SK-N-SH treated with all-trans-retinoic acid at 6 μM for 48 hours (cell line): ENCODE measurements at places on chromosomes 12 and 14.

DNA sequence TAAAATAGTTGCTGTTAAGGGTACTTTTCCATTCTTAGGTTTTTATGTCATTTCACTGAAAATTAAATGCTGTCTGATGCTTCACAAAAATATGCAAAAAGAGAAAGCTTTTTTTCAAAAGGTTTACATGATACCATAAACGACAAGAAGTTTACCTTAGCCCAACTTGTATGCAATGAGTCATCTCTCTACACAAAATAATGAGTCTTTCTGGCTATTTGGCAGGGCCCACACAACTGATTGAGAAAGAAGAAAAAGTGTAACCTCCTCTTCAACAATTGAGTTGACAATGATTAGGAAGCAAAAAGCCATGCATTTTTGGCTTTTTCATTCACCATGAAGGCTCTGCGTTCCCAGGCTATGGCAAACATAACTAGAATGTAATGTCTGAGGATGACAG, 165.4 kb upstream of the CPNE8 start:
- no peak for ATAC-seq

- peak; percentile 46 for ATAC-seq
These were observed 328.2 kb downstream of the ZFP36L1 start for GRCh38 chr14:68464711-68465110.

DNA sequence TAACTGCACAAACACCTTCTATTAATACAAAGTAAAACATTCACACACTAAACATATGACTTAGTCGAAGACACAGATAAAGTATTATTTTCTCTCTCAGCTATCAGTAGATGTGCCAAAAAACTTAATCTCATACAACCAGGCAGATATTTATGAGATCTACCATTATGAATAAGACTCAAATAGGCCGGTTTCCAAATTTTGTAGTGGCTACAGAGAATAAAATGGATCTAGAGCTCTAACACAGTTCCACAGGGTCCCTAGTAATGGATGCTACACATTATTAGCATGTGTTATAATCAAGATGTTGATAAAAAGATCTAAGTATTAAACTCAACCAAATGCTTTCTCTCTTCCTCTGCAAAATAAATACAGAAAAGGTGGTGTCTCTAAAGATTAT, 10.4 kb downstream of the SAV1 start:
- no peak; the same call in 2 of the 3 replicates for ATAC-seq

GRCh38 chr14:101563654-101564443, 2.6 kb downstream of the DIO3 start:
- ATAC-seq, result no peak

DNA sequence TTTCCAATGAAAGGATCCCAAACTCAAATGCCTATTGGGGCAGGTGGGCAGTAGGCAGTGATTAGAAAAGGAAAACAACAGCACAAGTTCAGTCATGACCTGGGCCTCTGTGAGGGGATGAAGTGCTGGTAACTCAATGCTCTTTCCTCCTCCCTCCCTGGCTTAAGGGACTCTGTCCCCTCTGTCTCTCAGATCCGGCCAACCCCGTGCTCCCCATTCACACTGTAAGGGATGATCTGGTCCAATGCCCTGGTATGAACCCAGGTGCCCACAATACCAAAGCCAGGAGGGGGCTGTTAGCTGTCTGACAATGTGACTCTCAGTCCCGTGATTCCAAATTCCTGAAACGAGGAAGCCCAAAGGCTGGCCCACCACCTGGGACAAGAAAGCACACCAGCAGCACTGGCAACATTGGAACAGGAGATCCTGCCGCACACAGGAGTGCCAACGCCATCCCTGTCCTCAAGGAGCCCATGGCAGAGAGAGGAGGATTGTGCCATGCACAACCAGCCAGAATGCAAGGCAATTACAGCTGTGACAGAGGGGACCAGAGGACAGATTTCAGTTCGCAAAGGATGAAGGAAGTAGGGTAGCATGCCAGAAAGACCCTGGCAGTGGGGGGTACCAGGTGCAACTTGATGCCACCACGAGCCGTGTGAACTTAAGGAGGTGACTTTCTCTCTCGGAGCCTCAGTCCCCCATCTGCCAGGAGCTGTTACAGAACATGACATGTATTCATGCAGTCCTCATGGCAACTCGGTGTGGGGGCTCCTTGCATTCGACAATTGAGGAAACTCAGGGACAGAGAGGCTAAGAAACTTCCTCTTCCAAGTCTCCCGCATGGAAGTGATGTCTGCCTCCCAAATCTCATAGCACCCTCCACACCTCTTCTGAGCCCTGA, 37.6 kb downstream of the SERPINA3 start:
- no peak for ATAC-seq

GRCh38 chr14:104442107-104442551, 137.4 kb upstream of the C14orf180 start:
- ATAC-seq, result no peak

DNA sequence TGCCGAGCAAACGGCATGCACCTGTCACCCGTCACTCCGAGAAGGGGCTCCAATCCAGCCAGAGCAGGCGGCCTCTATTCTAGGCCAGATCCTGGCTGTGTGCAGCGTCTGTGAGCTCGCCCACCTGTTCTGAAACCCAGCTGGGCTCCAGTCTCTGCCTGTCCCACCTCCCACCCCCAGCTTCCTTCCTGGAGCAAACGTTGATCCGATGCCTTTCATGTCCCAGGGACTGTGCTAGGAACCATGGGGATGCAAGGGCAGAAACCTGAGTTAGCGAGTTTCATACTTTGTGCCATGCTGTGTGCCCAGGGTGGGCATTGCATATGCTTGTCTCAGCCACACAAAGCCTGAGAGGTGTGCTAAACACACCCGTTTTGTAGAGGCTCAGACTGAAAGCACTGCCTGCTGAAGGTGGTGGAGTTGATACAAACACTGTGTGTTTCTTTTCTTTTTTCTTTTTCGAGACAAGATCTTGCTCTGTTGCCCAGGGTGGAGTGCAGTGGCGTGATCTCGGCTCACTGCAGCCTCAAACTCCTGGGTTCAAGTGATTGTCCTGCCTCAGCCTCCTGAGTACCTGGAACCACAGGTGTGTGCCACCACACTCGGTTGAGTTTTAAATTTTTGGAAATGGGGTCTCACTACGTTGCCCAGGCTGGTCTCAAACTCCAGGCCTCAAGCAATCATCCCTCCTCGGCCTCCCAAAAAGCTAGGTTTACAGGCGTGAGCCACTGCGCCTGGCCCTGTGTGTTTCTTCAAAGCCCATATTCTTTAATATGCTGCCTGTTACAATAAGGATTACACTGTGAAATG, 84.1 kb upstream of the MED13L start:
- no peak for ATAC-seq
